Mammary epithelial cell (primary cell): ENCODE measurements at places on chromosomes 12 and 14. TPM values are rescaled to one million over a fixed set of nuclear protein-coding genes. Genes with fewer than 3 reads are reported as not detected.

ITGB7 gene
- total RNA-seq = 3.5 and 3.9 TPM in 2 replicates

CACNA1C gene
- 11.0 TPM for total RNA-seq

KRT7 gene
- 1,911 and 2,215 TPM in 2 replicates for total RNA-seq

KRT3 gene
- total RNA-seq = not detected

DNA sequence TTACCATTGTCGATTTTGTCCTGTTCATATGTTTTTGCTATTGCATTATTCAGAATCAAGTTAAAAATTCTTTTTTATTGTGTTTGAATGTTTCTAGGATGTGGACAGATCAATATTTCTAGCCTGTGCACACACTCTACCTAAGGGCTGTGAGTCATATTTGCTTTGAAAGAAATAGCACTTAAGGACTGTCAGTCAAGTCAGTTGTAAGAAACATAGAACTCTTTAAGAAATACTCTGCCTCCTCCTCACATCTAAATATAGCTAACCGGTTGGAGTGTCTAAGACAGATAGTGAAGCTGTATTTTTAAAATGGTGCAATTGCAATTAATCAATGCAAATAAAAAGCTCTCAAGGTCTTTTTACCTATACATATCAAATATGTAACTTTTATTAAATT lies 17.9 kb upstream of the MGST1 start:
- no peak for DNase-seq

DNA sequence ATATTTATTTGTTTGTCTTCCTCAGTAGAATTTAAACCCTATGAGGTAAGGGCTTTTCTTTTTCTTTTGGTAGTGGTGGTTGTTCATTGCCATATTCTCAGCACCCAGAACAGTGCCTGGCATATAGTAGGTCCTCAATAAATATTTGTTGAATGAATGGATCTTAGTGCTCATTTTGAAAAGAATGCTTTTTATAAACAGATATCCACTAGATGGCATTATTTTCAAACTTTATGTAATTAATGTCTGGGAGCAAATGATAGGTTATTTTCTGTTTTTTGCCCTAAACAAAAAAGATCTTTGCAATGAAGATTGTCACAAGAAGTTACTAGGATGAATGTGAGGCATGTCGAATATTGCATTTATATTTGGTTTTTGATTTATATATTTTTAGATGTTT lies 64.1 kb downstream of the RAD51B start:
- no peak for DNase-seq

GRCh38 chr12:116037941-116038837 lies 239.3 kb downstream of the MED13L start:
- DNase-seq = no peak

- DNase-seq = no peak
These were observed 40.6 kb downstream of the IGF1 start for GRCh38 chr12:102439426-102440405.

GRCh38 chr14:57403521-57403864 lies 13.1 kb downstream of the NAA30 start:
- DNase-seq = no peak

GRCh38 chr14:74476107-74476506 lies 17.0 kb downstream of the NPC2 start:
- no peak for DNase-seq

DNA sequence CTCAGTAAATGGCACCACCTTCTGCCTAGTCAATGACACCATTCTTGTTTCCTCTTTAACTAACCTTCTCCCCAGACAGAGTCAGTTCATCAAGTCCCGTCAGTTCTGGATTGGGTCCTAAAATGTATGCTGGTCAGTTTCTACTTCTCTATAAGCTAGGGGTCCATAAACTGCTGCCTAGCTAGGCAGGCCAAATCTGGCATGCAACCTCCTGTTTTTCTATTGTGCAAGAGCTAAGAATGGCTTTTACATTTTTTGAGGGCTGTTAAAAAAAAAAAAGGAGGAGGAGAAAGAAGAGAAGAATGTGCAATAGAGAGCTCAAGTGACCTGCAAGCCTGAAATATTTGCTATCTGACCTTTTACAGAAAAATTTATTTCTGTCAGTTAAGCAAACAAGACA lies 6.4 kb upstream of the TMED10 start:
- peak; percentile 35 for DNase-seq

GRCh38 chr12:23084236-23084995 lies 459.4 kb downstream of the ETNK1 start:
- peak; percentile 98 for DNase-seq

- no peak for DNase-seq
These were observed 292.3 kb downstream of the RAD51B start for GRCh38 chr14:68111853-68112270.

GRCh38 chr12:84585776-84586395 lies 326.7 kb downstream of the SLC6A15 start:
- DNase-seq = peak; percentile 40

GRCh38 chr12:131056626-131057025 lies 102.9 kb downstream of the ADGRD1 start:
- no peak for DNase-seq

DNA sequence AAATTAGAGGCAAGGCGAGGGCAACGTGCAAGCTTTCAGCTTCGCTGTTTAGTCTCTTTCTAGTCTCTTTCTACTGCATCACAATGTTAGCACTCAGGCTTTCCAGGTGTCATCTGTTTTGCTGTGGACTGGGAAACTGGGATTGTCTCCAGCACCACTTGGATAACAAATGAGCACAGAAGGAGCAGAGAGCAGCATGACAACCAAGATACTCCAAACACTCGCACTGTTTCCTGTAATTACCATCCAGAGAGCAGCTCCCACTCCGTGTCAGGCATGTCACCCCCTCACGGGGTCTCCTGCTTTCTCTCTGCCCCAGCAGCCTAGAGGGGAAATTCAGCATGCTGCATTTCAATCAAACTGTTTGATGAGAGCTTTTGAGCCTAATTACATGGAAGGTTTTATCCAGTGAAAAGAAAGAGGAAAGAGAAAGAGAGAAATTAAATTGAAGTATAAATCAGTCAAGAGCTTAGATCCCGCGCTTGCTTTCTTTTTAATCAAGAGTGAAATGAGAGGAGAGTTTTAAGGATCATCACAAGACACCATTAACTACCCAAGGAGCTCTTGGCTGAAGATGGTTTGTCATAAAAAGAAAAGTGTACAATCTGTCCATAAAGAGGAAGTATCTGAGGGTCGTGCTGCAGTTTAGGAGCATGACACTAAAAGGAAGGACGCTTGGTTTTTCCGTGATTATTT lies 917.7 kb downstream of the DIO2 start:
- no peak for DNase-seq

GRCh38 chr12:47576289-47576945 lies 129.4 kb downstream of the RPAP3 start:
- no peak for DNase-seq

- DNase-seq = no peak
These were observed 585.4 kb downstream of the AACS start for GRCh38 chr12:125650587-125650986.

- DNase-seq = no peak
These were observed 600.6 kb upstream of the LMO3 start for GRCh38 chr12:17206553-17206952.

GRCh38 chr12:124497658-124498057 lies 69.8 kb downstream of the NCOR2 start:
- peak; percentile 68 for DNase-seq
